Activated CD4-positive, alpha-beta T cell treated with anti-CD3 and anti-CD28 coated beads, Interleukin-2, amount 10 ng/mL, durations not matched to agents 7 days and 5 days (primary cell): ENCODE measurements at places on chromosomes 12 and 14. TPM values are rescaled to one million over a fixed set of nuclear protein-coding genes. Genes with fewer than 3 reads are reported as not detected.

DNA sequence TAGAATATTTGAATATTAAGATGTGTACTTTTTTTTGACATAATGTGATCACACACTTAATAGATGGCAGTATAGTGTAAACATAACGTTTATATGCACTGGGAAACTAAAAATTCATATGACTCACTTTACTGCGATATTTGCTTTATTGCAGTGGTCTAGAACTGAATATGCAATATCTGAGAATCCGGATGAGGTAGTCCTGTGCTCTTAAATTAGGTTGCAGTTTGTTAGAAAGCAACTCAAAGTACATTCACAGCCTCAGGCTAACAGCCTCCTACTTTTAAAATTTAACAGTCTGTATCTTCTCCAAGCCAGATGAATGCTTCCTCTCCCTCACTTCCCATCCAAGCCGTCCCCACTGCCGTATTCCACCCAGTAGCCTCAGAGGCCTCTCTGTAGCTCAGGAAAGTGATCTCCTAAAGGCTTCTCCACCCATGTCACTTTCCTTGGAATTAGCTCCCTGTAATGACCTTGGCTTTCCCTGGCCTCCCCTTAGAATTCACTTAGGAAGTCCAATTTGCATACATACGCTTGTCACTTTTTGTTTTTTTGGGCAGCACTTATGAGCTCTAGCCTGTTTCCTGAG lies 43.7 kb downstream of the TESPA1 start:
- peaks cover 13% of the 10 kb centered on the region for H3K4me1 ChIP-seq
- no peak overlapping the region for H3K4me3 ChIP-seq
- no peak for DNase-seq
- H3K27ac ChIP-seq = peak overlapping the region; percentile 37
- H3K36me3 ChIP-seq = peaks cover 51% of the 10 kb centered on the region
- no peaks in the 10 kb centered on the region for H3K27me3 ChIP-seq

DNA sequence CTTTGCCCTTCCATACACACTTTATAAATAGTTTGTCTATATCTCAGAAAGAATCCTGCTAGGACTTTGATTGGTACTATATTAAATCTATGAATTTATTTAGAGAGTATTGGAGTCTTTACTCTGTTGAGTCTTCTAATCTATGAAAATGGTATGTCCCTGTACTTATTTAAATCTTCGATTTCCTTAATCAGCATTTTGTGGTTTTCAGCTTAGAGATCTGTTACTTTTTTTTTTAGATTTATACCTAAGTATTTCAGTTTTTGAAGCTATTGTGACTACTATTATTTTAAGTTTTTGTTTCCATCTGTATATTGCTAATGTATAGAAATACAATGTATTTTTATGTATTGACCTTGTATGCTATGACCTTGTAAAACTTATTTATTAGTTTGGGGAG lies 13.4 kb upstream of the IFI27L2 start:
- peaks cover 23% of the 10 kb centered on the region for H3K4me1 ChIP-seq
- no peaks in the 10 kb centered on the region for H3K36me3 ChIP-seq
- H3K4me3 ChIP-seq = no peak overlapping the region
- no peak overlapping the region for H3K27ac ChIP-seq

DNA sequence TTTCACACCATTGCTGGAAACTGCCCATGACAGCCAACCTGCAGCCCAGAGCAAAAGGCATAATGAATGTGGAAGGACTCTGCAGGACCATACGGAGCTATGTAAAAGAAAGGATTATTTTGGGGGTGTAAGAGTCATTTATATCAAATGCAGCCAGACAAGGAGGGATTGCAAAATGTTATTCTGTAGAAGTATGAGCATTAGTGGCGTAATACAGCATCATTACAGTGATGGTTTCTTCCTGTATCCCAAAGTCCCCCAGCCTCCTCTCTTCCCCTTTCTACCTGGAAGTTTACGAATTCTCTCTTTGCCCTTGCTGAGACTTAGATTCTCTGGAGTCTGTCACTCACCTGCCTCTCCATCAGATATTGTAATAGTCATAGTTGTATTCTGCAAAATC lies 89.9 kb downstream of the BORCS5 start:
- no peak overlapping the region for H3K27ac ChIP-seq
- no peak overlapping the region for H3K4me3 ChIP-seq
- H3K36me3 ChIP-seq = peaks cover 17% of the 10 kb centered on the region
- DNase-seq = no peak

DNA sequence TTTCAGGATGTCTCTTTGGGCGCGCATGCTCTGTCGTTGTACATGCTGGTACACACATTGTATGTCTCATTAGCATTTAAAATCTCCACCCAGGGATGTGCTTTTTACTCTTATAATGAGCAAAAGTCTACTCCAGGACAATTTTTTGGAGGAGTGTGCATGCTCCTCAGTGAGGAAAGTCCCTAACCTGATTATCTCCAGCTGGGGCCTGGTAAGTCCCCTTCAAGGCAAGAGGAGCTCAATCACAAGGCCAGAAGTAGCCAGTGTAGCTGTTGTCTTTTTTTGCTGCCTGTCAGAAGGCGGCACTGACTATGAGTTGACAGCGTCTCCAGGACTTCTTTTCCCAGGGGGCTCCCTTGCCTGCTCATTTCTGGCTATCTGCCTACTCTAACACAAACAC lies 218.3 kb upstream of the CNTN1 start:
- no peak overlapping the region for H3K27ac ChIP-seq
- no peaks in the 10 kb centered on the region for H3K27me3 ChIP-seq
- DNase-seq = no peak
- H3K36me3 ChIP-seq = no peaks in the 10 kb centered on the region
- no peak overlapping the region for H3K4me3 ChIP-seq

GRCh38 chr14:76109087-76109880 lies 42.4 kb upstream of the GPATCH2L start:
- H3K27me3 ChIP-seq = peaks cover 2% of the 10 kb centered on the region
- no peaks in the 10 kb centered on the region for H3K4me1 ChIP-seq
- H3K36me3 ChIP-seq = no peaks in the 10 kb centered on the region
- H3K27ac ChIP-seq = no peak overlapping the region
- no peak overlapping the region for H3K4me3 ChIP-seq

DNA sequence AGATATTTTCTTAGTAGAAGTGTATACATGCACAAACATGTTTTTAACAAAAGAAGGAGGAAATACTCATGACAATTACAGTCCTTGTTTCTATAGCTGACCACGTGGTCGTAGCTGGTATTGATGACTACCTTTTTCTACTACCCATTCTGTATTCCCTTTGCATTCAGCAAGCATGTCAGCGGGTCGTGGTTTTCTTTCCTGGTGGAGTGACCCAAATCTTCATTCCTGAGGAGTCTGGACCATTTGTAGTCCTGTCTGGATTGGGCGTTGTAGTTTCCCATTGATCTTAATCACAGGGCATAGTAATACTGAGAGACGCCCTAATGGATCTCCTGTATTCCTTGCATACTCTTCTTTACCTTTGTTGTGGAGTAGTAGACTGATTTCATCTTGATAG lies 472.1 kb upstream of the RGS6 start:
- peaks cover 1% of the 10 kb centered on the region for H3K4me1 ChIP-seq
- no peaks in the 10 kb centered on the region for H3K27me3 ChIP-seq
- H3K36me3 ChIP-seq = peaks cover 28% of the 10 kb centered on the region
- H3K4me3 ChIP-seq = no peak overlapping the region
- no peak overlapping the region for H3K27ac ChIP-seq

GRCh38 chr14:60651796-60652673 lies 2.8 kb upstream of the SIX1 start:
- H3K36me3 ChIP-seq = peaks cover 11% of the 10 kb centered on the region
- H3K27me3 ChIP-seq = peaks cover 95% of the 10 kb centered on the region
- peak overlapping the region; percentile 80 for H3K27ac ChIP-seq
- no peak overlapping the region for H3K4me3 ChIP-seq
- H3K4me1 ChIP-seq = peaks cover 57% of the 10 kb centered on the region

DNA sequence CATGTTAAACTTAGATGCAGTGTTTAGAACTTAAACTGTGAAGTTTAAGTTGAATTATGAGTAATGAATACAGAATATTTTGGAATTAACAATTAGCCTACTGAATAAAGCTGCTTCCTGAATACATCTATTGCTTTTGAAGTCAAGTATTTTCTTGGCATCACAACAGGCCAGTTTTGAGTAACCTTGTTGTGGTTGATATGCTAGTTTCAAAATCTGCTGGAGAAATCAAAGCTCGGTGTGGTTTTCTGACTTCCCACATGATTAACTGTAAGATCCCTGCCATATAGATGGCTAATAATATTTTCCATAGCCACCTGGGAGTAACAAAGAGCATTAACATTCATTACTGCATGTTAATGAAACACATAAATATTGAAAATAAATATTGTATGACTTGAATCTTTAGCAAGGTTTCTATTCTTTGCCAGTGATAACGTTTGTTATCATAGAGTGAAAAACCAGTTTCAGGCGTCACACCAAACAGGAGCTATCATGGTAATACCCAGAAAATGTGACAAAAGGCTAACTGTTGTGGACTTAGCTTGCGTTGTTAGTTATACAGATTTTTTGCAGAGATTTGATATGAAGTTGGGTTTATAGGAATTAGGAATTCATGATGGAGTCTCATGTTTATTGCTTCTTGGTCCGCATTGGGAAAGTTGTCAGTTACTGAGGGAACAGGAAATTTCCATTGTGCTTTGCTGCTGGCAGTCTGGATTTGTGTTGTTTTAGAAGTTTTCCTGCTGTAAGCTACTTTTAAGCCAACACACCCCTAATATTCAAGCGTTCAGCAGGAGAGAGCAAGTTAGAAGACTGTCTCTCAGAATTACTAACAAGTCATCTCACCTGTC lies 32.1 kb downstream of the PPFIBP1 start:
- no peak overlapping the region for H3K27ac ChIP-seq
- peaks cover 14% of the 10 kb centered on the region for H3K27me3 ChIP-seq
- no peak overlapping the region for H3K4me3 ChIP-seq
- DNase-seq = no peak
- H3K36me3 ChIP-seq = no peaks in the 10 kb centered on the region
- H3K4me1 ChIP-seq = peaks cover 20% of the 10 kb centered on the region

GRCh38 chr12:20119596-20120402 lies 248.5 kb upstream of the PDE3A start:
- no peaks in the 10 kb centered on the region for H3K27me3 ChIP-seq
- H3K36me3 ChIP-seq = no peaks in the 10 kb centered on the region
- no peak overlapping the region for H3K27ac ChIP-seq
- H3K4me3 ChIP-seq = no peak overlapping the region
- H3K4me1 ChIP-seq = no peaks in the 10 kb centered on the region
- no peak for DNase-seq

GRCh38 chr14:73014105-73014504 lies 12.8 kb downstream of the ZFYVE1 start:
- H3K4me1 ChIP-seq = peaks cover 28% of the 10 kb centered on the region
- no peak overlapping the region for H3K27ac ChIP-seq

DNA sequence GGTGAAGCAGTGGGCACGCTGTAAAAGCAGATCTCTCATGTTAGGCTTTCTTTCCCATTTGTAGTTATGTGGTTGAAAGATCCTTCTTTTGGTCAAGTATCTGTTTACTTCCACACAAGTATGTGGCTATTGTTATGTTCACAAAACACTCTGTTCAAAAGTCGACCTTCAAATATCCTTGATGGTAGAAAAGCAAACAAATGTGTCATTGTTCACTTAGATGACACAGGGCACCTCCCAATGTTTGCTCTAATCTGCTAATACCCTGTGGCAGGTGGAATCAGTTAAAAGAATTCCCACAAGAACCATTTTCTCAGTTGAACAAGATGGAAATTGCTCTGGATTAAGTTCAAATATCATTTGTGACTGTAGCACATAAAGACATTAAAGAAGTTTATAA lies 43.6 kb upstream of the NAA30 start:
- H3K27ac ChIP-seq = no peak overlapping the region
- peaks cover 13% of the 10 kb centered on the region for H3K27me3 ChIP-seq
- H3K4me1 ChIP-seq = no peaks in the 10 kb centered on the region
- H3K4me3 ChIP-seq = no peak overlapping the region
- H3K36me3 ChIP-seq = no peaks in the 10 kb centered on the region
- no peak for DNase-seq

- peaks cover under 1% of the 10 kb centered on the region for H3K4me1 ChIP-seq
- no peak overlapping the region for H3K4me3 ChIP-seq
- no peaks in the 10 kb centered on the region for H3K36me3 ChIP-seq
- DNase-seq = no peak
- H3K27ac ChIP-seq = no peak overlapping the region
These were observed 3.7 kb upstream of the KRT3 start for GRCh38 chr12:52799505-52800211.

DNA sequence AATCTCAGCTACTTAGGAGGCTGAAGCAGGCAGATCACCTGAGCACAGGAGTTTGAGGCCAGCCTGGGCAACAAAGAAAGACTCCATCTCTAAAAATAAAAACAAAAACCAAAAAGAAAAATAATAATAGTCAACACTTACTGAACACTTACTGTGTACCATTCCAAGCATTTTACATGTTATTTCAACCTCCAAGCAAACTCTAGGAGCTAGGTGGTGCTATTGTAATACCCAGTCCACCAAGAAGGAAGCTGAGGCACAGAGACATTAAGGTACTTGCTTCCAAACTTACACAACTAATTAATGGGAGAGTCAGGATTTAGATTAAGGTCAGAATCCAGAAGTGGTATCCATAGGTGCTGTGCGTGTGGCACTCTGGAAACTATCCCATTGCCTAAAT lies 13.7 kb upstream of the OR6J1 start:
- H3K27me3 ChIP-seq = no peaks in the 10 kb centered on the region
- H3K36me3 ChIP-seq = no peaks in the 10 kb centered on the region
- no peak for DNase-seq
- H3K27ac ChIP-seq = no peak overlapping the region

GRCh38 chr12:3040663-3041544 lies 36.3 kb upstream of the TSPAN9 start:
- no peak overlapping the region for H3K27ac ChIP-seq
- H3K4me1 ChIP-seq = no peaks in the 10 kb centered on the region
- no peaks in the 10 kb centered on the region for H3K36me3 ChIP-seq

- no peaks in the 10 kb centered on the region for H3K36me3 ChIP-seq
- H3K27ac ChIP-seq = peak overlapping the region; percentile 74
- H3K4me1 ChIP-seq = peaks cover 24% of the 10 kb centered on the region
- no peaks in the 10 kb centered on the region for H3K27me3 ChIP-seq
- DNase-seq = no peak
These were observed 55.7 kb downstream of the ITPK1 start for GRCh38 chr14:93059917-93060545.

- H3K4me1 ChIP-seq = no peaks in the 10 kb centered on the region
- H3K36me3 ChIP-seq = no peaks in the 10 kb centered on the region
- H3K27ac ChIP-seq = no peak overlapping the region
- H3K27me3 ChIP-seq = peaks cover 3% of the 10 kb centered on the region
These were observed 24.0 kb upstream of the PKP2 start for GRCh38 chr12:32920506-32921085.

ACACB gene
- 10.3 TPM for total RNA-seq

KRT78 gene
- not detected for total RNA-seq

NUP107 gene
- total RNA-seq = 82.0 TPM

TAS2R19 gene
- total RNA-seq = 3.0 TPM

CDC42BPB gene
- 1.1 TPM for total RNA-seq

ASPG gene
- total RNA-seq = not detected

SERPINA12 gene
- total RNA-seq = not detected
